ENCODE measurements at places on chromosomes 2 and 18.

DNA sequence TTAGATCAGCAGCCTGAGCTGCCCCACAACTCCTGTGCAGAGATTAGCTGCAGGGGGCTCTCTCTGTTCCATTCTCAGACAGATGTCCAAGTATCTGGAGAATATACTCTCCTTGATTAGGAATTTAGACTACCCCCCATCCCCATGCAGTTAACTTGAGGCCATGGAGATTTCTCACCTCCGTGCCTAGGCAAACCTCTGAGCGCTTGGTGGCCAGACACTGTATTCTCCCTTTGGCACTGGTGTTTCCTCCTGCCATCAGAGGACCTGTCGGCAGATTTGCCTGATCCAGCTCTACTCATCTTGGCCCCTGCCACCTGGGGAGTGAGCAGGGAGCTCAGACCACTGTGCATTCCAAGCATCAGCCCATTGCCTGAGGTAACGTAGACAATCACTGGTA, 48.3 kb downstream of the ZNF804A start:
- no peak for DNase-seq

GRCh38 chr2:212327171-212327809, 211.3 kb downstream of the ERBB4 start:
- DNase-seq, result no peak

GRCh38 chr2:33785201-33786106, 186.4 kb upstream of the FAM98A start:
- no peak for DNase-seq

GRCh38 chr2:148842050-148842449, 33.0 kb upstream of the KIF5C start:
- DNase-seq, result no peak

DNA sequence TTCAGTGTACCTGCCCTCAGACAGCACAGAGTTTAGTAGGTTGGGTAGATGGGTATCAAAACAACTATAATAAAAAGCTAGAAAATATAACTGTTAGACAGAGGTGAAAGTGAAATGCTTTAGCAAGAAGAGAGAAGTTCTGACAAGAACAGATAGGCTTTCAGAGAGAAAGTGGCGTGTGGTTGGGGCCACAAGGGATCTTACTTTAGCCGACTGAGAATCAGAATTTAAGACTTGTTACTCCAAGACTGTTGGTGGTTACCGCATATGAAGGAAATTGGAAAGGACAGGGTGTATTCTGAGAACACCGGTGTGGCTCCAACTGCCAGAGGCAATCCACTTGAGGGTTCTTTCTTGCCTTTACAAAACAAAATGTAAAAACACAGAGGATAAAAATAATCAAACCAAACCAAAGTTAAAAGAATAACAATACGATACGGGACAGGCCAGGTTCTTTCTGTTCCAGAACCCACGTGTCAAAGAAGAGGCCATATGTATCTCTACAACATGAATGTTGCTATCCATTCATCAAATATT, 44.4 kb upstream of the AGPS start:
- no peak for DNase-seq

GRCh38 chr18:22176420-22177326, 7.3 kb downstream of the GATA6 start:
- DNase-seq, result no peak

DNA sequence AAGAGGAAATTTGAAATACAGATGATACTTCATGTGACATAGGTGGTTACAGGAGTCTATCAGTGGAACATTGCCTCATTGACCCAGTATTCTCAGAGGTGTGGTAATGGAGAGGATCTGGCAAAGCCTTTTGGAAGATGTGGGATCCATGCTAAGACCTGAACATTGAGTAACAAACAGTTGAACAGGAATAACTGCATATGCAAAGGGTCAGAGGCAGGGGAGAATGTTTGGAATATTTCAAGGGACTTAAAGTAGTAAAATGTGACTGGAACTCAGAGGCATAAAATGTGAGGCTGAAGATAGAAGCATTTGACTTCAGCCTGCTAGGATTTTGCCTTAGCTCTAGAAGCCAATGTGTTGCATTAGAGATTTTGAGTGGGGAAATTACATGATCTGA, 300.2 kb upstream of the ETAA1 start:
- no peak for DNase-seq

GRCh38 chr2:223465793-223466192, 136.4 kb downstream of the SCG2 start:
- DNase-seq, result no peak

- DNase-seq, result no peak
Observed at GRCh38 chr2:9392898-9393765, 30.2 kb downstream of the ITGB1BP1 start.

- no peak for DNase-seq
Observed at GRCh38 chr2:11807156-11808015, 61.0 kb downstream of the LPIN1 start.

DNA sequence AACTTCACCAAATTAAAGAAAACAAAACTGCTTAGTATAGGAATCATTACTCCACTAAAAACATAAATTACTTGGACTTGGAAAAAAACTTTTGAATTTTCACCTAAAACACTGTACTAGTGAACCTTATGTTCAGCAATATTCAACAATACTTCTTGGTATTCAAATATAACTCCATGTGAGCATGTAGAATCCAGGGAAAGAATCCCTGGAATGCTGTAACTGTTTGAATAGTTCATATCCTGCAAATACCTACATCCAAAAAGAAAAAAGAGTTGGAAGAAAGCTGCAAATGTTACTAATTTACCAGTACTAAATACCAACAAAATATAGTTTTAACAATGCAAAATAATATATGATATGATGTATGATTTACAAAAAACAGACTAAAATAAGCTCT, 65.4 kb downstream of the IKZF2 start:
- DNase-seq, result no peak

DNA sequence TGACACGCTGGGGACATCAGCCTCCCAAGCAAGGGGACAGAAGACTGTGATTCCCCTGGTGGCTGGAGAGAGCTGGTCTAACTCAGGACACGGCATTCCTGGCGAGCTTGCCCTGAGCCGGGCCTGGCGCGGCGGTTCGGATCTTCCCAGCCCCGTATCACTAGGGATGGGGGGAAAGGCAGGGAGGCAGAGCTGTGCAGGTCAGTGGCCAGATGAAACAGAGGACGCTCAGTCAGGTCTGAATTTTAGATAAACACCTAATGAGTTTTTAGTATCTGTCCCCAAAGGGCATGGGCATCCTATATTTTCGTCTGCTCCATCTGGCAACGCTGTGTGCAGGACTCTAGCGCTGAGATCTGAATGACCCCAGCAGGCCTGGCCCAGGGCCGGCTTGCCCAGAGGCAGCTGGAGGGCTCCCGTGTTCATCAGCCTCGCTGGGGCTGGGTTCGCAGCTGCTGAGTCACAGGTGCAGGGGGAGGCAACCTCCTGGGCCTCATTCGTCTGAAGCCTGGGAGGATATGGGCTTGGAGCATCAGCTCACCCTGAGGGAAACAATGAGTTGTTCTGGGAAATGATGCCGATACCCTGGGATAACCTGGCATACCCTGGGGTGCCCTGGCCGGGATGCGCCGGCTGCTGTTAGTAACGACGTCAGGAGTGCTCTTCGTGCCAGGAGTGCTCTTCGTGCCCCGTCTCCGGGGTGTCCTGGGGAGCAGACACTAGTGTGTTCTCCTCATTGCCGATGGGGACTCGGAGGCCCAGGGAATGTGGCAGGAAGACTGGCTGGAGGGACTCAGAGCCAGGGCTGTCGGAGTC, 48.1 kb upstream of the HPCAL1 start:
- no peak for DNase-seq

DNA sequence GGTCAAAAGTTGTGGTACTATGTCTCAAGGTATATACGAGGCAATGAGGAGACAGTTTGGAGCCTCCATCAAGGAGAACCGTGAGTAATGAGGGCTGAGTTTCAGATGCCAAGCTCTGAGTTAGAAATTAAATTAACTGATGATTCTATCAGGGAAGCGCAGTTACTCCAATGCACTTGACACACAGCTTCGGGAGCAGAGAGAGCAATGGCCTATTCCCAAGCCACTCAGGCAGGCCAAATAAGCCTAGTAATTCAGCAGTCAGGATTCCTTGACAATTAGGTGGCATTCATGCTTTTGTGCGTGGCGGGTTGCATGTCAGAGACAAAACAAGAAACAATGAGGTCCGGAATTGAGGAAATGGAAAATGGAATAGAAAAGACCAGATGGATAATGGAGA, 123.2 kb downstream of the MMADHC start:
- DNase-seq, result no peak

- DNase-seq, result no peak
Observed at GRCh38 chr2:27464443-27464842, 22.3 kb downstream of the KRTCAP3 start.

GRCh38 chr2:96251721-96252292, 14.0 kb downstream of the TMEM127 start:
- no peak for DNase-seq

- no peak for DNase-seq
Observed at GRCh38 chr18:35553300-35553699, 28.2 kb upstream of the GALNT1 start.

DNA sequence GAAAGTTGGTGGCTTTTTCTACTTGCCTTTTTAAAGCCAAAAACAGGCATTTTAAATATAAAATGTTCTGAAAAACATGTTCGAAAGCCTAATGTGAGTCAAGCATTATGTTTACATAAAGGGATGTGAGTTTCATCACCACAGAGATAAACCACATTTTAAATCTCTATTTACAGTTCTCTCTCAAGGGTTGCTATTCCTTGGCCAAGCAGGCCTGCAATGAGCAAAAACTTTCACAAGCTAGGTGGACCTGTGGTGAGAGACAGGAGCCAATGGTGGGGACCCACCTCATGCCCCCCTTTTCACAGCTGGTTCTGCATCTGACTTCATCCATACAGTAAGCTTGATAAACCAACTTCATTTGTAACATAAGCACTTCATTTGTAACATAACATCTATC, 65.1 kb downstream of the CUL3 start:
- no peak for DNase-seq
